ENCODE measurements at places on chromosomes 2 and 18.

GRCh38 chr18:3916082-3916481 is 466.1 kb downstream of the TGIF1 start:
- DNase-seq, result no peak

DNA sequence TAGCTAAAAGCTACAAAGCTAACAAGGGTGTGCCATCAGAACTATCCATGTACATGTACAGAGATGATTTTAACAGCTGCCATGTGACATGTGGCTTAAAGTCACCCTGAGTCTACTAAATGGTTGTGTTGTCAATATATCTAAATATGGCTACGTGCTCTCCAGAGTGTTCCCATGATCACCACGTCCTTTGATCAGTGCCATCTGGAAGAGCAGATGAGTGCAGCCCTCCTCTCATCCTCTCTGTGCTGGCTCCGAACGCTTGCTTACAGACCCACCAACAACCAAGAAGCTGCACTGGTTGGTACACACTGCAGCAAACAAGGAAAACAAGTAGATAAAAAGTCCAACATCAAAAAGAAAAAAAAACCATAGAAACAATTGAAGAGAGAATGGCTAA is 88.6 kb upstream of the NARS1 start:
- no peak for DNase-seq

- DNase-seq, result no peak
Measured at GRCh38 chr18:9081940-9082339, 20.6 kb upstream of the NDUFV2 start.

DNA sequence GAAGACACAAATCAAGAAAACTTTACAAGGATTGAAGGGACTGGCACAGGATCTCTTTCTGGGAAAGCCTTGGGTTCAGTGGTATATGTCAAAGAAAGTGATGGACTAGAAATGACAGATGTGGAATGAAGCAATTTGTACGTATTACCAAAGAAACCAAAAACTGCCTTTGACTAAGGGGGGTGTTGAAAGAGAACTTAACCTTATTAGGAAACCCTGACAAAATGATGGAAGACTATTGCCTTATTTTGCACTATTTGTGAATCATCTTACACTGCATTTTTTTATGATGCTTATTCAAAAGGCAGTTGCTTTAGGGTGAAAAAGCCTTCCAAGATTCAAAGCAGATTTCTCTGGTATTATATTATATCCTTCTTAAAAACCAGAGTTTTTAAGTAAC is 4.0 kb downstream of the TSGA10 start:
- DNase-seq, result no peak

- DNase-seq, result no peak
Measured at GRCh38 chr2:85178980-85179411, 45.8 kb downstream of the TCF7L1 start.

DNA sequence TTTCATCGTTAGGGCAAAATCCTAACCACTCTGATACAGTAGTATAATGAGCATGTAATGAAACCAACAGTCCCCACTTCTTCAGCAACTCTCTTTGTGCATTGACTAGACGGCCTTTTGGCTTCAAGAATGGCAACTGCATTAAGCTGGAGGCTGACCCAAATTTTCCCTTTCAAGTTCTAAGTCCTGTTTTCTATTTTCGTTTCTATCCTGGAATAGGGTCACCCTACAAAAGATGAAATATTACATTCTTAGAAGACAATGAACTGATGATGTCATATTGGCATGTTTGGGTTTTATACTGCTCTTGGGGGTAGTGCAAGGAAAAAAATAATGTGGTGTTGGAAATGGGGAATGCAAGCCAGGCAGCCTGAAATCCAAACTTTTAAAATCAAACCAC is 254.4 kb downstream of the ETAA1 start:
- no peak for DNase-seq

- DNase-seq, result no peak
Measured at GRCh38 chr18:9578306-9578705, 36.1 kb downstream of the PPP4R1 start.

- no peak for DNase-seq
Measured at GRCh38 chr2:140734992-140735391, 1395.8 kb downstream of the LRP1B start.

GRCh38 chr18:48948112-48949049 is 2.4 kb downstream of the SMAD7 start:
- no peak for DNase-seq

DNA sequence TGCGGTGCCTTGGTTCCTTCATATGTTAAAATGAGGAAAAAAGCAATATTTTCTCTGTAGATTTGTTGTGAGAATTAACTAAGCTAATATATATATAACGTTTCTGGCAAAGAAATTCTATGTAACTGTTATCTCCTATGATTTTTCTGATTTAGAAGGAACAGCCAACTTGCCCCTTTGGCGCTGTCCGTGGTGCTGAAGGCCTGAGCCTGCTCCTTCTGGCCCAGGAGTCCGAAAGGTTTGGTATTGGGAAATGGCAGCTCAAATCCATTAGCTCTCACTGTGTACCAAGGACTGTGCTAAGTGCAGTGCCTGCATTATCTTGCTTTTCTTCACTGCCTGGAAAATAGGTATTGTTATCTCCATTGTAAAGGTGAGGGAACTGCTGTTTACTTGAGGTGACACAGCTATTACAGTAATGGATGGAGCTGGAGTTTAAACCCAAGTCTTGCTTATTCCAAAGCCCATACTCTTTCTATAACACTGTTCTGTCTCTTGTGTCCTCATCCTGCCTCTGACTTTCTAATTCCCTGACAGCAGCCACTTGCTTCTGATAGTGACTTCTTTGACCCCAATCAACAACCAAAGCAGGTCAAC is 52.2 kb downstream of the C1QL2 start:
- no peak for DNase-seq

DNA sequence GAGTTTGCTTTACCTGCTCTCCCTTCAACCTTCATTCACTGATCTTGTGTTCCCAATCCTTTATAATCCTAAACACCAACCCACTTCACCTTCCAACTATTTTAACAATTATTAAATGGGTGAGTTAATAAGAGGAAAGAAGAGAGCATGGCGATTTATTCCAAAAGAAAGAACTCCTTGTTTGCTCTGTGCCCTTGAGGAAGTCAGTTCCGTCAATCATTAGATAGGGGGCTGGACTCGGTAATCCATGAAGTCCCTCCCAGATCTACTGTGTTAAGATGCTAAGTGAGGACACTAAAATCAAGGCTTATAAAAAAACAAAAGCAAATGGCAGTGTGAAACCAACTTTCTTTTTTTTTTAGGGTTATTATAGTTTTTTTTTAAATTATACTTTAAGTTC is 589.9 kb downstream of the XIRP2 start:
- no peak for DNase-seq

DNA sequence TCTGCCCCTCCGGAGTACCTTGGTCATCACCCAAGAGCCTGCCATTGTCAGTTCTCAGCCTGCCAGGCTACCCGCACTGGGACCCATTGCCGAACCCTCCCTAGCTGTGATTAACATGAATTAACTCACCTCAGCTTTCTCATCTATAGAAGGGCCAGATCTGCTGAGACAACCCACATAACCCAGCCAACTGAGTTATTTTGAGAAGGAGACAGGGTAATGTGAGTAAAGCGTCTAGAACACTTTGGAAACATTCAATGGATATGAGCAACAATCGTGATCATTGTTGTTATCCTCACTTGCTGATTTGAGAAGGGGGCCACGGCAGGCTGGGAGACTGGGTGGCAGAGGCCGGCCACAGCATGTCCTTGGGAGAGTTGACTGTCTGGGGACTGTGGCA is 196.8 kb downstream of the GLI2 start:
- DNase-seq, result no peak

Measured in stimulated activated CD8-positive, alpha-beta memory T cell treated with anti-CD3 and anti-CD28 coated beads, Interleukin-7, amount 100 ng/mL, for 1 hour (primary cell).